ENCODE measurements at places on chromosomes 5 and 9.

GRCh38 chr5:131814990-131815389, 18.2 kb upstream of the FNIP1 start:
- DNase-seq: no peak

DNA sequence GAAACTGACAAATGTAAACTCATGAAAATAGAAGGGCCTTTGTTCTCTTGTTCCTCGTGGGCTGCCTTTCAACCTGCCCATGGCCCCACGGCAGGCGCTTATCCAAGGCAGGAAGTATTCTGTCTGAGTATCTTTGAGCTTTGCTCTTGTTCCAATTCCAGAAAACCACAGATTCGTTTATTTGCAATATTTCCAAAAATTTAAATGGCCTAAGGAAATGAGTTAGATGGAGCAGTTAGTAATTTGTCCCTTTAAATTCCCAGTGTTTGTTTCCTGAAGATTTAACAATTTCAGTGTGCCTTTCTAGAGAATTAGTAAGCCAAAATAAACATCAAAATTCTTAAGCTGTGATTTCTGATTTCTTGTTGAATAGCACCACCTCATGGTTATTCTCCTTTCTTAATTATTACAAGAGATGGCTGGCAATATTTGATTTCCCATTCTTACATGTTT, 299.4 kb upstream of the RASA1 start:
- no peak for DNase-seq

DNA sequence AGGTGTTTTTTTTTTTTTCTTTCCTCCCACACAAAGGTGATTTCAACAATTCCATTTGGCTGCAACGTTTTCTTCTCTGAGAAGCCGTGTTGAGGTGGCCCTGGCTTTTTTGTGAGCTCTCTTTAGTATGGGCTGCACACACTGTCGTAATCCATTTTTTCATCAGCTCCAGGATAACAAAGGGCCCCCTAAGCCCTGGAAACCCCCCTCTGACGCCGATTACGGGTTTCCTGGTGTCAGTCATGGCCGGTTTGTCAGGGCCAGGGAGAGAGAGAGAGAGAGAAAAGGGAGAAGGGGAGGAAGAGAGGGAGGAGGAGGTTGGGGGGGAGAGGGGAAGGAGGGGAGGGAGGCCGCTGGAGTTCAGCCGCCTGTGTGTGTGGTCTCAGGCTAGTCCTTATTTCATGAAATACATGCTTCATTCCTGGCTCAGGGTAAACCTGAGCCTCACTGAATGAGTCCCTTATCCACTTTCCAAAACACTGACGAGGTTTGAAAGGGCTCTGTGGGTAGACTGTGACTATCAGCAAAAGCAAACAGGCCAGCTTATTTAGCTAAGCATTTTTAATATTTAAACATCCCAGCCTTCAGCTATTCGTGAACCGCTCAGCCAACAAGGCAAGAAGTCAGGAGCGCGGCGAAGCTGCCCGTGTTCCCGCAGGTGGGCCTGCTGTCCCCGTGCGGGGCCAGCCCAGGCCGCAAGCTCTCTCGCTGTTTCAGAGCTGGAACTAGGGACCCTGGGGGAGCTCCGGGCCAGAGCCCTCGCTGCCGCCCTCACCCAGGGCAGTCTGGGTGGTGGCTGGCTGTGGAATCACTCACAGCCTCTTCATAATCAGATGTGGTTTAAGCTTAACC, 172.8 kb downstream of the ERCC6L2 start:
- no peak for DNase-seq

GRCh38 chr9:71901695-71902597, 9.0 kb downstream of the ABHD17B start:
- DNase-seq: no peak

DNA sequence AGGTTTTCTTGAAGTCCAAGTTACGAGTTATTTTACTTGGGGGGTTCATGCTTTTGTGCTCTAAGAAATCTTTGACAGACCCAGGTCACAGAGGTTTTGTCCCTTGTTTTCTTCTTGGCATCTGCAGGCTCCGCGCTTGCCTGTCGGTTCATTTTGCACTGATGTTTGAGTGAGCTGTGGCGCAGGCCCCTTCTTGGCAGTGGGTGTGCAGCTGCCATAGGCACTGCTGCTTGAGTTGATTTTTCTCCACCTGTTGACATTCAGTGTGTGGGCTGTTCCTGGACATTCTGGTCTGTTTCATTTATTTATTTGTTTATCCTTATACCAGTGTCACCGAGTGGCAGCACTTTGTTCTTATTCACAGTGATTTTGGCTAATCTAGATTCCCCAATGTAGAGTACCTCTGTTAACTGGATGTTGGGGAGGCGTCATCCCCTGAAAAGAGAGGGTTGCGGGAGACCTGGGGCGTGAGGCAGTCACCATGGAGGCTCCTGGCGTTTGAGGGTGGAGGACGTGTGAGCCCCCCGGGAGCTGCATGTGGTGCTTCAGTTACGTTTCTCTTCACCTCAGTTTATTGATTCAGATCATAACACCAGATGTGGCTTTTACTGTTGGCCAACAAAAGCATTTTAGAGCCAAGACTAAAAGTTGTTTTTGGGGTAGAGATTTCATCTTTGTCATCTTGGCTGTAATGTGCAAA, 121.4 kb upstream of the CACNA1B start:
- DNase-seq: no peak

DNA sequence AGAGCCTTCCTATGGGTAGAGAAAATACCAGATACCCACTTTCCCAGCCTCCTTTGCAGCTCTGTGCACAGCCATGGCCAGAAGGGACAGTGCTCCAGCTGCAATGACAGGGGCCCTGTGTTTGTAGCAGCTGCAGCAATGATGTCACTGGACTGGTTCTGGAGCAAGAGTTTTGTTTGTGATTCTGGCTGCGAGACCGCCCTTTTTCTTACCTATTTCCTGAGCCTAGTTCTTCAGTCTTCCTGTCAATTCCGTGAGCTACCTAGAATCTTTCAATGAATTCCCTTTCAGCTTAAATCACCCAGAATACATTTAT, 10.0 kb upstream of the BOD1 start:
- no peak for DNase-seq

DNA sequence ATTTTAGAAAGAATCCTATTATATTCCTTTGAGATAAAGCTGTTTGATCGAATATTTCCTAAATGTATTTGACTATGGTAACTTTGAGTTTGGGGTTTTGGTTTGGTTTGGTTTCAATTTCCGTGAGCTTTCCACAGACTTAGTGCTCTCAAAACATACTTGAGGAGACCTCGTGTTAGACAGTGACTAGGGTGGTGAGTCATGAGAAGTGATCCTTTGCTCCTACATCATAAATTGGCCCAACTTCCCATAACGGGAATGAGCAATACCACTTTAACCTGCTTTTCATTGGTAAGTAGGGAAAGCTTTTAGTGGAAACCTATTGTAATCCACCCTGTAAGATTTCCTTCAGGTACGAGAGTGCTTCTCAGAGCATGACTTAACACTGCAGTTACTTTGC, 3.8 kb upstream of the RASEF start:
- no peak for DNase-seq

DNA sequence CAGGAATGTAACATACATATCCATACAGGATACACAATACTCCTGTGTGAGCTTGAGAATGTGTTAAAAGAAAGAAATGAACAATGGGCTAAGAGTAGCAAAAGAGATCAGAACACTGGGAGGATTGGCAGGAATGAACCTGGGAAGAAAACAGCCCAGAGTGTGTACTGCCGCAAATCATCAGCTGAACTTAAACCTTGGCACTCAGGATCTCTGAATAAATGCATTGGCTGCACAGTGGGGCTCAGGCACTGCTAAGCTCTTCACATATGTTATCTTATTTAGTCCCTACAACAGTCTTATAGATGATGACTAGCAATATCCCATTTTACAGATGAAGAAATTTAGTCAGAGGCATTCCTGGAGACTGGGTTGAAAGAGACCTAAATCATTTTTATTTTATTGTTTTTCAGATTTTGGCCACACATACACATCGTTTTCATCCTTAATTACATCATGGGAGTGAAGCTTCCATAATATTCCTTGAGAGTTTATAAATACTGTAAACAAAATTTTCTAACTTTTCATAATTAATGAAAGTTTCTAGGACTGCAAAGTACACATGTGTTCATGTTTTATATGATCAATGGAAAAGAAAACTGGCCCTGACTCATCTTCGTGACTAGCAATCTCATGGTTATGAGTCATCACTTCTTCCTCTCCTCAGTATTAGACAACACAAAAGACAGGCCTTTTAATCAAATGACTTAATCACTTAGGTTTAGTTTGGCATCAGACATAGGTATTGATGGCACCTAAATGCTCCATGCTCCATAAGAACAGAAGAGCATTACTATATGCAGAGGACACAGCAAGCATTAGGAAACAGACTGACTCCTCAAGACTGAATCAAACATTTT, 59.2 kb downstream of the CDH18 start:
- DNase-seq: no peak

DNA sequence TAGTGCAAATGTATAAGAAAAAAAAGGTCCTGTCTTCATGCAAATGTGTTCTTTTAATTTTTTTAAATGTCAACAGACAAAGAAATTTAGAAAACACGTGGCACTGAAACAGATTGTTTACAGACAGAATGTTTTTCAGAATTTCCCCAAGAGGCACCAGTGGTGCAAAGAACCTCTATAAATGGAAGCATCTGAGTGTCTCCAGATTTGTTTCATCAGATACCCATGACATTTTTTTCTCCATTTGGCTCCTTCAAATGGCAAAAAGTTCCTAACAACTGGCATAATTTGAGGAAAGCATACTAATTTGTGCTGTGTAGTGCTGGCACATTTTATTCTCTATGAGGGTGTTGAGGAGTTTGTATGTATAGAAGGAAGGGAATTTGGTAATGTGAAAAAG, 15.0 kb downstream of the CCDC192 start:
- no peak for DNase-seq

GRCh38 chr9:87063871-87064270, 116.6 kb upstream of the GAS1 start:
- no peak for DNase-seq

DNA sequence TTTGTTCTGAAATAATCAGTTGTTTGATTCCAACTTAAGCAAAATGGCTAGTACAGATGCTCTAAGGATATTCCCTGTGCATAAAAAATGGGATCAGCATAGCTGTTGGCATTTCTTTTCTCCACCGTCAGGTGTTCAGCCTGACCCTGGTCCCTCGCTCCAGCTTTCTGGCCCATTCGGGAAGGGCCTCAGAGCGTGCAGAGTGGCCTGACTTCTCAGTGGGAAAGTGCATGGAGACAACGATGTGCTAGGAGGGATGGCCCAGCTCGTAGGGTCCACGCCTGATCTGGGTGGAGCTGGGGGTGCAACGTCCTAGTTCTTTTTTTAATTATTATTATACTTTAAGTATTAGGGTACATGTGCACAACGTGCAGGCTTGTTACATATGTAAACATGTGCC, 319.1 kb upstream of the IRX4 start:
- no peak for DNase-seq

DNA sequence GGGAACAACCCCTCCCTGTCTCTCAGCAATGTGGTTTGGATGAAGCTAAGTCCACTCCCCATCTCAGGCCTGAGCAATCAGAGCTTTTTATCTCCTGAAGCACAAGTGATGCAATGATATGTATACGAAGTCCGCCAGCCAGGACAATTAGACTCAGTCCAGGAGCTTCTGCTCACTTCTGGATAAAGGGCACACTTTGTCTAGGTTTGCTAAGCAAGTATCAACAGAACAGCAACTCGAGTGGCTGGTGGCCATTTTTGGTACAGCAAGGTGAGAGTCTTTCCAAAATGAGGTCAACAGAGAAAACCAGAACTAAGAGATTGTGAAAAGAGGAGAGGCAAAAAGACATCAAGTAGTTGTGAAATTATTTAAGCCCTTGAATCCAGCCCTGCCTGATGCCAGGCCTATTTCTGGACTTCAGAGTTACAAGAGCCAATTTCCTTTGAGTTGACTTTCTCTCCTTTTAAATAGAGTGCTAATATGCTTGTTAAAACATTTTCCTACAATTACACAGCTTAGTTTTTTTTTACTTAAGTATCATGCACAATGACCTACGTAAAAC, 8.2 kb downstream of the NDUFA8 start:
- DNase-seq: no peak

GRCh38 chr9:97615439-97616072, 17.6 kb downstream of the TSTD2 start:
- DNase-seq: no peak

- no peak for DNase-seq
Measured at GRCh38 chr9:89732939-89733324, 128.1 kb downstream of the GADD45G start.

- DNase-seq: no peak
Measured at GRCh38 chr5:59538750-59539121, 354.8 kb downstream of the PDE4D start.

DNA sequence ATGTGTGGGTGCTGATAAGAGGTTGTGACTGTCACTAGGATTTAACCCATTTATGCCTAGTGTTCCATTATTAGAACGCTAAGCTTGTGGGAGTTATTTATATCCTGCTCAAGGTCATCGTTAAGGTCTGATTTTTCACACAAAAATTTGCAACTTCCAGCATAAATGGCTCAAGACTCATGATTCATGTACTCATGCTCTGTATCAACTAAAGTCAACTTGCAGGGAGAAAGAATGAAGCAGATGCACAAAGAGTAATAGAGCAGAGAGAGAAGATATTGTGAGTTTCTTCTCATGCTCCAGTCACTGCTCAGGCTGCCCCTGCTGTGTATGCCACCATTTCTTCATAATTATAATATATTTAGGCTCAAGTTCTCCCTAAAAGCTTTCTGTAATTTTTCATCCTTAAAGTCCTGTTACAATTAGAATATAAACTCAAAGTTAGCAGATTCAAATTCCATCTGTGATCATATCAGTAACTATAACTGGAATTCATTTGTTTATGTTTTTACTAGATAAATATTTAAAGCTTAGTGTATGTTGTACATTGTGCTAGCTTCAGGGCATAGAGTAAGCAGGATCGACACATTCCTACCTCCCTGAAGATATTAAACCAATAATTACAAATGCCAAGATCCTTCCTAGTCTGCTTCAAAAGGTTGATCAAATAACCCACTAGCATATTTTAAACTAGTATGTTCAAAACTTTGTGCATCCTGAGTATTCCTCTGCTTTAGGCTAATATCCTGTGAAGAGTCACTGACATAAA, 136.7 kb downstream of the NUDT12 start:
- DNase-seq: peak; percentile 20

DNA sequence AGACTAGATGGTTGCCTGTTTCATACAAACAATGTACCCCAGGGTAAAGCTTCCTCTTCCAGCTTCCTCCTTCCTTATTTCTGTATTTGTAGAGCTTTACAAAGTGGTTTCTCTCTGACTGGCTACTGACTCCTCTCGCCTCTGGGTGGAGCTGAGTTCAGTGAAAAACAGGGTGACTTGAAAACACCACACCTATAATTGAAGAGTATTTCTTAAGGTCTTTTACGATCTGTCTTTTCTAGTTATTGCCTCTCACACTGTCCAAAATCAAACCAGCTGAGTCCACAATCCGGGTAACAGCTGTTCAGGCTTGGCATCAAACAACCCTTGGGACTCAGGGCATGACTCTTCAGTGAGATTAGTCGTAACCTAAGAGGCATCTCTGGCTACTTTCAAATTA, 200.4 kb downstream of the ARRDC3 start:
- no peak for DNase-seq

DNA sequence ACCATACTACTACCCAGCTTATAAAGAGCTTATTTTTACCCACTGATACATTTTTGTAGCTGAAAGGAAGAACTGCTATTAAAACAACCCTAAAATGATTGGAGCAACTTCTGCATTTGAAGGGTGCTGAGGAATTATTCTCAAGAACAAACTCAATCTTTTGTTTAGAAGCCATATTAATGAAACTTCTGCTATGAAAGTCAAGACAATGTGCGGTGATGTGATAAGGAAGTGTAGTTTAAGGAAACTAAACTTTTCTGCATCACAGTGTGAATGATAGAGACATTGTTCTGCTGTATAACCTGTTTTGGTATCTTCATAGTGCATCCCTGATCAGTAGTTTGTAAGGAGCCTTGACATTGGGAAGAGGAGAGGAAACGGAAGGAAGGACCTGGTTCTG, 408.5 kb downstream of the TMEM38B start:
- no peak for DNase-seq

Data from NCI-H1048 (cell line).